ACHN (cell line): ENCODE measurements at places on chromosomes 3 and 15.
A peak's percentile ranks its signal among the peaks of the same experiment; 100 is the strongest.

GRCh38 chr15:95875121-95875643 is 455.3 kb upstream of the NR2F2 start:
- DNase-seq = no peak

DNA sequence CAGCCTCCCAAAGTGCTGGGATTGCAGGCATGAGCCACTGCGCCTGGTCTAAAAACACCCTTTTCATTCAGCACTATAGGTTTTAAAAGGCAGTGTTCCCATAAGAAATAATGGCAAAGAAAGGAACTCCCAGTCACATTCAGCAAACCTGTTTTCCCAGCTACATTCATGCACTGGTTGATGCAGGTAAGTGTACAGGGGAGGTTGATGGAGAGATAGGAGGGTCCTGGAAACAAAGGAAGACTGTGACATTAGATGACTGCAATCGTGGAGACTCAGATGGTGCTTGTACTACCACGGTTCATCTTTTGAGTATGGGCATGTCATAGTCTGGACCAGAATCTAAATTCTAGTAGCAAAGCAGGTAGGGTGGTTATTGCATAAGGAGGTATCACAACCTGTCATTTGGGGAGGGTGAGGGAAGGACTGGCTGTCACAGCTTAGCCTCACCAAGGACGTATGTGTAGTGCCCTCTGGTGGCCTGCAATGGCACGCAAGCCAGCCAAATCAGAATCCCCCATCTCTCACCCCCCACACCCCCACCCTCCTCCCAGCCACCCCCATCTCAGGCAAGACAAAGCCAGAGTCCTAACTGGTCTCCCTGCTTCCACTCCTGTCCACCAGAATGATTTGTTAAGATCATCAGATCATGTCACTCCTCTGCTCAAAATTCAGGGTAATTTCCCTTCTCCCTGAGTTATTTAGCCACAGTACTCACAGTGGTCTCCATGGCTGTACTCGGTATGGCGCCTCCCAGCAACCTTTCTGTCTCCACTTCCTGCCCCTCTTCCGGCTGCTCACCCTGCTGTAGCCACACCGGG is 28.8 kb upstream of the UBL7 start:
- peak; percentile 52 for DNase-seq

DNA sequence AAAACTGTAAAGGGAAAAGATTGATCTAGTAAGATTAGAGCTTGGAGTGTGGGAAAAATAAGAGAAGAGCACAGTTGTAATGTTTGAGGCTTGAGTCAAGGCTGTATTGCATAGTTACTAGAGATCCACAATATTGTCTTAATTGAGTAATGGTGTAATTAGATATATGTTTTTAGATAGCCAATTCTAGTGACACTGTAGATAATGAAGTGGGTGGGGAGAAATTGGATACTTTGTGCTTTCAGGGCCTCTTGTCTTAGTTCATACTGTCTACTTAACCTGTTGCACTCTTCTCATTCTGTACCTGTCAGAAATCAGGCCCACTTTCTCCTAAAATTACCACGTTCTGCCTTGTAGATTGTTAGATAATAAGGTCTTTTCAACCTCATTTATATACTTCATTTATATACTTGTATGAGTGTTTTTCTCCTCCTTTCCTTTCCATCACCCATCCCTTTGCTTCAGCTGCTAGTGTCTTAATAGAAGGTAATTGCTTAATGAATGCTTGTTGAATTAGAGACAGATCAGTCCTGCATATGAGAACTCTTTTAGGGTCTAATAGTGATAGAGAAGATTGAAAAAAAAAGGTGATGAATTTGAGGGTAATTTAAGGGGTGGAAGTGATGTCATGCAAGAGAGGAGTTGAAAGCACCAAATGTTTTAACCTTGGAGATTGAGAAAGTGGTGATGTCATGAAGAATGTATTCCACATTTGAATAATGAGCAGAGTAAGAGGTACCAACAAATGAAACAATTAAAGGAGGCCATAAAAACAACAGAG is 32.0 kb downstream of the PIK3CA start:
- no peak for DNase-seq

DNA sequence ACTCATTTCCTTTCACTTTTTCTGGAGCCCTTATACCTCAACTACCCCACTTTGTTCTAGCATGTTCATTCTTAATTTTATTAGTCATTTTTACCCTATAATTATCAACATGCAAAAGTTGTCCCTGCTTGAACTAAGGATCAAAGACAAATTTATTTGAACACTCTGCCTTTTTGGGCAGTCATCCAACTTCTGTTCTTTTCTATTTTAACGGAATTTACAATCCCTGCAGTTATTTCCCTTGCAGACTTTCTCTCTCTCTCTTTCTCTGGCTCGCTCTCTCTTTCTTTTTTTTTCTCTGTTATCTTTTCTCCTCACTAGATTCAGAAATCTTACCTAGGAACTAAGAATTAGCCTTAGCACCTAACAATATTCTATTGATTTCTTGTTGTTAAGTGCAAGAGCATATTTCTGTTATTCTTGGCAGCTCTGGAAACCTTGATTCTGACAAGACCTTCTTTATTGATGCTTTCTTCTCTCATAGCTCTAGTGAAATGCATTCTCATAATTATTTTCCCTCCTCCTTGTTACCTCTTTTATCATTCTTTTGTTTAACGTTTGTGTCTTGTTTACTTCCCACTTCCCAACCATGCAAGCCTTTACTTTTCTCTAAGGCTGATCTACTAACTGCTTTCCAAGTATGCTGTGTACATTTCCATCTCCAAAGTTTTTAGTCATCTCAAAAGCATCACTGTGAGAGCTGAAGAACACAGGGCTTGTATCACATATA is 951.6 kb downstream of the DIPK2A start:
- DNase-seq = no peak

DNA sequence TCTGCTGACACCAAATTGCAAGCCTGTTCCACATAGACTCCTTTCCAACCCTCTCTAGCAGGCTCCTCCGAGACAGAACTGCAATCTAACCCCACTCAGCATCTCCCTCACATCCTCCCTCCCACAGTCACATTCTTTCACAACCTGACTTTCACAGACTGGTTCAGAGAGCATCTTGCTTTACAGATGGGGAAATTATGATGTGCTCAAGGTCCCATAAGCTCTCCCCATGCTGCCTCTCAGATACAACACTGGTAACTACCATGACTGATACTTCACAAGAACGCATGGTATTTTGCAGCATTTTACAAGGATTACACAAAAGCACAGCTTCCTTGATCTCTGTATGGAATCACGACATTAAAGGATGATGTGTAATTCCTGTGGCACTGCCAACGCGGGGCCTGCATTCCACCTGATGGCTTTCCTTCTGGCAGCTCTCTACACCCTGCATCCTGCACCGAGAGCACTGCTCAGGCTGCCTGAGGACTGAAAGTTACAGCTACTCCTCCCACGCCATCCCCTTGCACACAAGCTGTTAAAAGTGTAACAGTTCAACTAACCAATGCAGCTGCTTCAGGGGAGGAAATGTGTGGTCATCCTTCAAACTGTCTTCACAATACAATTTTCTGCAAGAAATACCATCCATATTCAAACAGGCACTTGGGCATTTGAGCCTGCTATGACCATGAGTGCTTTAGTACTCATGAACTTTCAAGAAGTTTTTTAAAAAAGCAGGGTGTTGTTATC is 27.6 kb downstream of the TBC1D2B start:
- no peak for DNase-seq
